ENCODE measurements at places on chromosomes 2 and 18.

DNA sequence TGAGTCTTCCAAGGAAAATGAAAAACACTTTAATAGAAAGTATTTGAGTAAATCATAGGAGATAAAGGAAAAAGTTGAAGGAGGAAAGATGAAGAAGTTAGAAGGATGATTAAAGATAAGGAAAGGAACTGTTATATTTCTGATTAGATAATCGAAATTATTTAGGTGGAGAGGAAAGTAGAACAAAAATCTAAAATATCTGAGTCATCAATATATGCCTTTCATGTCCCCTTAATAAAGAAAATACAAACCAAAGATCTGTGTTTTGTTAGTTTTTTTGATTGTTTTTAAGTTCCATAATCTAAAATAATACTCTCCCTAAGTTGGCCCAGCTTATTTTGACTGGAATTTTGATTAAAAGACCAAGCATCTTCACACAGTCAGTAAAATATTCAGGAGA, 412.9 kb upstream of the DDX18 start:
- no peak for DNase-seq

GRCh38 chr2:195863564-195863963, 205.1 kb downstream of the DNAH7 start:
- no peak for DNase-seq

DNA sequence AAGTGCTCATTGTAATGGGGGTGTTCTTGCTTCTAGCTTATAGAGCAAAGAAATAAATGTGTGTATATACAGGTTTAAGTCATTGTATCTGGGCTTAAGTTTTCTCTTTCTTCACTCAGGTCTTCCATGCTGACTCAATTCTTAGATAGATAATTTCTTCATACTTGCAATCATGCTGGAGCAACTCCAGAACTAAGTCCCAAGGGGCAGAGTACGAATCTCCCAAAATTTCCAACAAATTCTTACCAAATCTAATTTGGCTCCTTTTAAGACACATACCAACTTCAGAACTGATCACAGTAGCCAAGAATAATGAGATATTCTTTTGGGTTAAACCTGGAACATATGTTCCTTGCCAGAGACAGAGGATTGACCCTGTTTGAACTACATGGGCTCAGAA, 4.3 kb upstream of the SPAG16 start:
- no peak for DNase-seq

- DNase-seq, result no peak
Measured at GRCh38 chr2:28725021-28725711, 26.5 kb upstream of the PPP1CB start.

- no peak for DNase-seq
Measured at GRCh38 chr2:220959391-220959802, 612.7 kb downstream of the EPHA4 start.

DNA sequence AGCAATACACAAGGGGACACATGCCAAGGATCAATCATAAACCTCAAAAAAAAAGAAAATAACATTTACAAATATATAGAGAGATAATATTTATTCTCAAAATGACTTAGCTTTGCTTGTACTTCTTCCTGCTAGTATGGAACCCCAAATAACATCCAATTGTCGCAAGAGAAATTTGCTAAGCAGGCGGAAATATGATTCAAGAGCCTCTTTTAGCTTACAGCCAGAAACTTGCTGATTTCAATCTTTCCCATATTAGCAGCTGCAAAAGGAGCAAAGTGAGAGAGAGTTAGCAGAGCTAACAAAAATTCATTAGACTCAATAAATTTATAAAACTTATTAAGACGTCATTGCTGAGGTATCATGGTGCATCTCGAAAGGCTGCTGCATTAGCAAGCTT, 294.9 kb downstream of the FSIP2 start:
- DNase-seq, result no peak

GRCh38 chr2:42572297-42573081, 4.1 kb downstream of the MTA3 start:
- no peak for DNase-seq

DNA sequence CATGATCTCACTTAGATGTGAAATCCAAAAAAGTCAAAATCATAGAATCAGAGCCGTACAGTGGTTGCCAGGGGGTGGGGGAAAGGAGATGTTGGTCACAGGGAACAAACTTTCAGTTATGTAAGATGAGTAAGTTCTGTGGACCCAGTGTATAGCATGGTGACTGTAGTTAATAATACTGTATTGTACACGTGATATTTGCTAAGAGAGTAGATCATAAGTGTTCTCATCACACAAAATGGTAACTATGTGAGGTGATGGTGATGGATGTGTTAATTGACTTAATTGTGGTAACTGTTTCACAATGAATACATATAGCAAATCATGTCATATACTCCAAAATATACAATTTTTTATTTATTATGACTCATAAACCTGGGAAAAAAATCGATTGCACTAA, 202.1 kb upstream of the SMAD7 start:
- no peak for DNase-seq

DNA sequence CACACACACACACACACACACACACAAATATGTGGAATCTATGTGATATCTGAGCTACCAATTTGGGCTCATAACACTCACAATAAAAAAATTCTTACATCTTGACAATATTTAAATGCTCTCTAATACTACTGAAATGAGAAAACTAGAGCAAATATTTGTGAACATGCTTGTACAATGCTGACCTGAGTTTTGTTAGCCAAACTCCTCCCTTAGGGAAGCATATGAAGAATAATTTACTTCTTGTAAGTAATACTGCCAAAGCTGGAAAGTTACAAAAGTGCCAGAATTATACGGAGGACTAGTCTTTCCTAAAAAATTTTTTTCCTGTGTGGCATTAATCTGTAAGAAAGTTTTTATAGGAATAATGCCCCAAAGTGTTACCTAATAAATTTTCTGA, 18.5 kb downstream of the MBD2 start:
- DNase-seq, result no peak

DNA sequence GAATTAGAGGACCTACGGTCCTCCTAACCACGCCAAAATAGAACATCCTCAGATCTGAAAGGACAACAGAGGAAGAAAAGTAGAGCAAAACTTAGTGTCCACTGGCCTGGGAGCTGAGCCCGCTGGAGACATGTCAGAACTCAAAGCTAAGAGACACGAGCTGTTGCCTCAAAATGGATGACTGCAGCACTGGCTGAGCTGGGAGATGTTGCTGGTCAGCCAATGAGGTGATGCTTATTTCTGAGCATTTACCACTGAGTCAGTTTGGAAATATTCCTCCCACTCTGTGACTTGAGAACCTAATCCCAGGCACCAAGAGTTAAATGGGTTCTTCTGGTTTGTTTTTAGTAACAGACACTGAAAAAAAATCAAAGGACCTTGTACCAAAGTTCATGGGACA, 32.6 kb downstream of the FBXO15 start:
- no peak for DNase-seq

GRCh38 chr2:126864861-126865260, 33.8 kb upstream of the TEX51 start:
- no peak for DNase-seq

DNA sequence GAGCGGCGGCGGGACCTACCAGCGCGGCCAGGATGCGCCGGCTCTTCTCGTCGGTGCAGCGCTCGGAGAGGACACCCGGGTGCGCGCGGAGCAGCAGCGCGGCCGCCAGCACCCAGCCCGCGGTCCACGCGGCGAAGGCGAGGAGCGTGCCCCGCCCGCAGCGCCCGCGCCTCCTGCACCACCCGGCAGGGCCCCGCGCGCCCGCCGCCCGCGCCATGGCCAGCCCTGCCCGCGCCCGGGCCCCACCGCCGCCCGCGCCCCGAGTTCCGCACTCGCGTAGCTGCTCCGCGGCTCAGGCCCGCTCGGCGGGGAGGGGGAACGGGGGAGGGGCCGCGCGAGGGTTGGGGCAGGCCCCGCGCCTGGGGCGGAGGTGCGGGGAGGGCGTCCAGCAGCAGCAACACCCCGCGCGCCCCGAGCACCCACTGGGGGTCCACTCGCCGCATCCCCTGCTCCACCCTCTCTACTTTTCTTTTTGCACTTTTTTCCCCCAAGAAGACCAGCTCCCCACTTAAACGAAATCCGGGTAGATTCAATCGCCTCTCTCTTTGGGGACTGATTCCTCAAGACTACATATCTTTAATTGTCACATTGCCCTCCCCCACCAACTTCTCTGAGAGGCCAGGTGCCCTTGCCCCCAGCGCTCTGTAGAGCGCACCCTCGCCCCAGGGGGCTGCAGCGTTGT, at the start of gene DIPK1C:
TSS of gene DIPK1C (minus strand) at position 266 of the 682 bp plus-strand sequence. CDS start at position 217, 49 bp downstream.
- no peak for DNase-seq

- no peak for DNase-seq
Measured at GRCh38 chr2:126227250-126227649, 428.7 kb upstream of the GYPC start.

DNA sequence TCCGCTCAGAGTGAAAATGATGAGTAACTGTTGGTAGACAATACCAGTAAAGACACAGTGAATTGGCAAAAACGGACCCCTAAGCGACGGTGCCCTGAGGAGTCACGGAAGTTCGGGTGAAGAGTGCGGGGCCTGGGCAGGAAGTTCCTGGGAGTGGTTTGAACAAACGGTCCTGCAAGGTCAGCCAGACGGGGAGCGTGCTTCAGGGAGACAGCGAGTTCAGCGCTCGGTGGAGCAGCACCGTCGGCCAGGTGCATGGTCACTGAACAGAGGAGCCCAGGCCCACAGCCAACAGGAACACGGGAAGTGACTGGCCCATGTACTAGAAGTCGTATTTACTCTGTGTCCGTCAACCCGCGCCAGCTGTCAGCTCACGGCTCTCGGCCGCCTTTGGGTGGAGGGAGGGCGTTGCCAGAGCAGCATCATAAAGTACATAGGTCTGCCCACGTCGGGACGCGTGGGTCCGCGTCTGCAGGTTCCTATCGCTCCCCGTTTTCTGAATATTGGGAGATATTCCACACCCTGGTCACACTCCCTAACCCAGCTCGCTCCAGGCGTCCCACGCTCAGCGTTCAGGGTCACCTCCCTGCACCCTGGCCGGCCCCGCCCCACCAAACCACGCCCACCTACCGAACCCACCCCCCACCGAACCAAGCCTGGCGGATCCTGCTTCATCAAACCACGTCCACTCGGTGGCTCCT, 75.6 kb upstream of the UXS1 start:
- no peak for DNase-seq

- no peak for DNase-seq
Measured at GRCh38 chr18:2482706-2483475, 88.4 kb downstream of the METTL4 start.

GRCh38 chr18:48186861-48187260, 222.3 kb downstream of the ZBTB7C start:
- DNase-seq, result no peak

DNA sequence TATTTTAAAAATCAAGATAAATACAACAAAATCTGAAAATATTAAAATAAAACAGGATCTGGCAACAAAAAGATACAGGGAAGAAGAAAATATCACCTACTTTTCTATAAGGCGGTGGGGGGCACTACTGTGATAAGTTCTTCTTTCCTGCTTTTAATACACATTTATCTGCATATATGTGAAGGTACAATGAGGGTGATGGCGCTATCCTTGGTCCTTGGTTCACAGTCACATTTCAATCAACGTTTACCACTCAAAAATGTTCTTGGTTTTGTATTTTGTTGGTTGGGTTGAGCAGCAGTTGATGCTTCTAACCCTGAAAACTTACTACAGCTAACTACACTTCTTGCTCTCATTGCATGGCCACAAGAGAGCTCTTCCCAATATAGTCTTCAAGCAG, 112.4 kb downstream of the COL6A3 start:
- DNase-seq, result no peak

DNA sequence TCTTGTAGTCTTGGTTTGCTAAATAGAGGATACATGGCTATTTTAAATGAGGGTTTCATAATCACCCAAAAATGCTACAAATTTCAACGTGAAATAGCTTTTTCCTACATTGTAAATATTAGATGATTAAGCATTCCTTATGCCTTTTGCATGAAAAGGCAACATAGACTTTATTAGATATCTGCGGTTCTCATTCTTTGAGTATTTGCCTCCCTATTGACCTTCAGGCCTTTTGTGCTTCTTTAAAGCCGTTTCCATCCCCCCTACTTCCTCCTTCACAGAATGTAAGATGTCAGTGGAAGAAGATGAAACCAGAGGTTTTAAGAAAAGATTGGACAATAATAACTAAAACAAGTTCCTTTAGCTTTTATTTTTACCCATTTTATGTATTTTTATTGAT, 144.1 kb downstream of the UBE2E3 start:
- no peak for DNase-seq

DNA sequence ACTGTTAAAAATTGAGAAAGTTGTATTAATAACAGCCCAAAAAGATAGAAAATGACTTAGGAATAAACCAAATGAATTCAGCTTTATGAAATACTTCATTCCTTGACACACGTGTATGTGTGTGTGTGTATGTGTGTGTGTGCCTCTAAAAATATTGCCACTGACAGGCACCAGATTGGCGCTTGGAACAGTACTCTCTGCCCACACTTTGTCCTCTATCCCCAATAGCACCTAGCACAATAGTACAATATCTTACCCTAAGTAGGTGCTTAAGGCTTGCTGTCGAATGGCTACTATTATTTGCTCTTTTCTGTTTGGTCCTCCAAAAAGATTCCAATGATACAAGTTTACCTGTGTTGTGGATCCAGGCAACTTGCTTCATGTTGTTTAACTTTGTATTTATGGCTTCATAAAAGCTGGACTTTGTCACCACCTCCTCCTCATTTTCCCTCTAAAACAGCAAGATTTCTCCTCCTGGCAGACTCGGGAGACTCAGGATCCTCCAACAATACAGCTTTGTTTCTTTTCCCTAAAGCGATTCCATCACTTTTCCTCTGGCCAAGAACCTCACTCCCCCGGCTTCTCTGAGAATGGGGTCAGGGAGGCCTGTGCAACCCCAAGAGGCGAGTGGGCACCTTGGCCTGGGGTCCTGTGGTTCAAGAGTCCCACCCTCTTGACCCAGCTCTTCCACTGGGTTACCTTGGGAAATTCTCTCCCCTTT, 43.3 kb upstream of the LCLAT1 start:
- DNase-seq, result no peak

GRCh38 chr2:219500135-219500534, 1.4 kb downstream of the GMPPA start:
- DNase-seq, result no peak

- DNase-seq, result peak; percentile 62
Measured at GRCh38 chr18:69948919-69949537, 1.4 kb upstream of the CD226 start.

DNA sequence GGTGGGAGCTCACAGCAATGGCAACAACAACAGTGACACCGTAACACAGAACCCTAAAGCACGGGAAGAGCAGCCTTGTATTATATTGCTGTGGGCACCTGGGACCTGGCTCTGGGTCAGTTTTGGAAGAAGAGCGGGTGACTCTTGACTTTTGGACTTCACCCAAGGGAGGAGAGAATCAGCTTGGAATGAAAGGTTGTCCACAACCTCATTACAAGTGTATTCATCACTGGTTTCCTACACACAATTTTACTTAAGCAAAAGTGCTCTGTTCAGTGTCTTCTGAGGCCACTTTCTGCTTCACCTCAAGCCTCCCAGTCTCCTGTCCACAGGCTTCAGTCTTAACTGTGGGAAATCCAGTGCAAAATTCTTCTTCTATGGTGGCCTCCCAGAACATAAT, 263.8 kb downstream of the KCNE4 start:
- DNase-seq, result no peak

DNA sequence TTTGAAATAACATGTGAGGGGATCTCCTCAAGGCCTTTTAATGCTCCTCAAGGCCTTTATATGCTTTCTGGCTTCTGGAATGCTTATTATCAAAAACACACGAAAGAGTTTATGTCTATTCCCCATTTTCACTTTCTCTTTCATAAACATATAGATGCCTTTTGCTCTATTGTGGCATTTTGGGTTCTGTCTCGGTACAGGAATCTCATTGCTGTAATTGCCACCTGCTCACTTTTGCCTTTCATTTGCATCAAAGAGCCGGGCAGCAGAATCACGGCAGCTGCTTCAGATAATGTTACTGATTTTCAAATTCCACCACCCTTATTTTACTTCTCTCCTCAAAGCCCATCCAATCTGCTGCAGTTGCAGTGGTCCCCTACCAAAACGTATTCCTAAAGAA, 54.8 kb upstream of the LPIN2 start:
- DNase-seq, result no peak
